ENCODE measurements at places on chromosomes 12 and 14. TPM values are rescaled to one million over a fixed set of nuclear protein-coding genes. Genes with fewer than 3 reads are reported as not detected.

- no peaks in the 10 kb centered on the region for H3K27me3 ChIP-seq
- peak within 1 kb of the TSS; percentile 81 for H3K4me3 ChIP-seq
- no peaks in the 10 kb centered on the region for H3K4me1 ChIP-seq
- H3K27ac ChIP-seq, result peak within 1 kb of the TSS; percentile 57
- H3K36me3 ChIP-seq, result no peaks in the 10 kb centered on the region
- DNase-seq, result peak; percentile 92
Measured at GRCh38 chr12:77065361-77066204, at the start of gene E2F7. TSS of gene E2F7 (minus strand) at chr12:77065569. CDS start at chr12:77064635, 934 bp downstream.

DNA sequence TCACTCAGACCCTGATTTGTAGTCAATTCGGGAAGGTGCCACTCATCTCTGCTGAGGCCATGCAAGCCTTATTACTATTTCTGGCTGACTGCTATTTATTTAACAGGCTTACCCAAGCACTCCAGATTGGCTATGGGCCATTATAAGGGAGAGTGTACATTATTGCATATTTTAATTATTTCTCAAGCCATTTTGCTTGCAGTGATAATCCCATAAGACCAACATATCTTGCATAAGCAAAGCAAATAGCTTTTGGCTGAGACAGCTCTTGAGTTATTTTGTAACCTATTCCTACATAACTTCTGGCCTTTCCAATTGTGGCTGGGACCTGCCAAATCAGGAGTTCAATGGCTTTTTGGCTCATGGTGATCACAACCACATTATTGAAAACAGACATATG lies 509.6 kb upstream of the USP15 start:
- no peaks in the 10 kb centered on the region for H3K4me1 ChIP-seq
- H3K4me3 ChIP-seq, result no peak overlapping the region
- DNase-seq, result peak; percentile 26
- no peaks in the 10 kb centered on the region for H3K36me3 ChIP-seq
- no peaks in the 10 kb centered on the region for H3K27me3 ChIP-seq
- H3K27ac ChIP-seq, result no peak overlapping the region

GRCh38 chr12:117342247-117342646 lies 19.2 kb downstream of the NOS1 start:
- no peak for DNase-seq
- no peaks in the 10 kb centered on the region for H3K4me1 ChIP-seq
- H3K27ac ChIP-seq, result no peak overlapping the region
- no peaks in the 10 kb centered on the region for H3K27me3 ChIP-seq
- H3K36me3 ChIP-seq, result no peaks in the 10 kb centered on the region
- H3K4me3 ChIP-seq, result no peak overlapping the region

Gene IGFBP6
- total RNA-seq, result 1,614 TPM

Gene SETD3
- total RNA-seq, result 54.6 TPM
